ENCODE measurements at places on chromosomes 5 and 9.

GRCh38 chr5:107195890-107196395 lies 474.8 kb downstream of the EFNA5 start:
- H3K4me1 ChIP-seq: no peaks in the 10 kb centered on the region
- H3K4me3 ChIP-seq: no peak overlapping the region
- H3K27ac ChIP-seq: no peak overlapping the region
- no peak for DNase-seq
- H3K27me3 ChIP-seq: no peaks in the 10 kb centered on the region
- no peaks in the 10 kb centered on the region for H3K36me3 ChIP-seq

- no peak overlapping the region for H3K27ac ChIP-seq
- no peak overlapping the region for H3K4me3 ChIP-seq
- H3K27me3 ChIP-seq: no peaks in the 10 kb centered on the region
- H3K4me1 ChIP-seq: no peaks in the 10 kb centered on the region
Measured at GRCh38 chr9:91395106-91395552, 28.5 kb downstream of the NFIL3 start.

- H3K36me3 ChIP-seq: no peaks in the 10 kb centered on the region
- no peaks in the 10 kb centered on the region for H3K27me3 ChIP-seq
- no peak for DNase-seq
Measured at GRCh38 chr5:5295351-5295750, 127.1 kb upstream of the ICE1 start.

DNA sequence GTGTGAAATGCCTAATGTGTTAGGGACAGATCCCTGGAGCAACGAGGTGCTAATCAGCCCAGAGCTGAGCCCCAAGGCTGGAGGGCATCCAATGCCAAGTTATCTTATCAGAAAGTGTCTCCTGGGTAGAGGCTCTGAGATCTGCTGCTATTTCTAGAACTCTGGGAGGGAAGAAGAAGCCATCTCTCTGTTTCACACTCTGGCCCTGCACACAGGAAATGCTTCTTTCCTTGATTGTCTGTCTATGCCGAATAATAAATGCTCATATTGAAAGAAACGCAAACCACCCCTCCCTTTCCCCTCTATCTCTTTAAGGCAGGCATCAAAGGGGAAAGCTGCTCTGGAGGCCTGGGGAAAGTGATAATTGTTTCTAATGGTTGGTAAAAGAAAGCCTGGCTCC lies 166.7 kb downstream of the PAPPA start:
- H3K27ac ChIP-seq: no peak overlapping the region
- no peak overlapping the region for H3K4me3 ChIP-seq
- DNase-seq: no peak
- H3K27me3 ChIP-seq: no peaks in the 10 kb centered on the region

GRCh38 chr5:7910738-7911428 lies 41.9 kb downstream of the MTRR start:
- peaks cover 6% of the 10 kb centered on the region for H3K36me3 ChIP-seq
- no peak for DNase-seq
- H3K27ac ChIP-seq: no peak overlapping the region
- no peaks in the 10 kb centered on the region for H3K27me3 ChIP-seq

GRCh38 chr5:55758714-55759113 lies 20.9 kb downstream of the DDX4 start:
- H3K27ac ChIP-seq: no peak overlapping the region
- H3K4me3 ChIP-seq: no peak overlapping the region
- H3K27me3 ChIP-seq: no peaks in the 10 kb centered on the region
- H3K36me3 ChIP-seq: no peaks in the 10 kb centered on the region
- H3K4me1 ChIP-seq: peaks cover 4% of the 10 kb centered on the region

DNA sequence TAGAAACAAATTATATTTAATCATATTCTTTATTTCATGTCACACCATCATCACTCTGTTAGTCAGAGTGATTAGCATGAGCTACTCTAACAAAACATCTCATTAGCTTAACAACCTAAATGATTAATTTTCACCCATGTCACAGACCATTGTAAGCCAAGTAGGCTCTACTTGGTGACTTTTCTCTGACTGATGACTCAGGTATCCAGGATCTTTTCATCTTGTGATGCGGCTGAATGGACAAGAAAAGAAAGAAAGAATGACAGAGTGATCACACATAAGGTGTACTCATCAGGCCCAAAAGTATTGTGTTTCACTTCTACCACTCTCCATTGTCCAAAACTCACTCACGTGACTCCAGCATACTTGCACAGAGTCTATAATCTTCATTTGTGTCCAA lies 299.3 kb downstream of the ANXA1 start:
- no peak overlapping the region for H3K4me3 ChIP-seq
- DNase-seq: no peak
- no peaks in the 10 kb centered on the region for H3K4me1 ChIP-seq
- H3K27me3 ChIP-seq: no peaks in the 10 kb centered on the region
- H3K27ac ChIP-seq: no peak overlapping the region

- H3K4me1 ChIP-seq: peaks cover 28% of the 10 kb centered on the region
- peak overlapping the region; percentile 30 for H3K27ac ChIP-seq
- no peaks in the 10 kb centered on the region for H3K36me3 ChIP-seq
Measured at GRCh38 chr9:126397056-126397455, 70.4 kb downstream of the MVB12B start.

GRCh38 chr5:100731768-100732167 lies 171.3 kb downstream of the ST8SIA4 start:
- H3K36me3 ChIP-seq: no peaks in the 10 kb centered on the region
- H3K27me3 ChIP-seq: no peaks in the 10 kb centered on the region
- peak overlapping the region; percentile 17 for H3K4me3 ChIP-seq

GRCh38 chr5:36552651-36553393 lies 53.6 kb upstream of the SLC1A3 start:
- no peak for DNase-seq
- H3K4me3 ChIP-seq: no peak overlapping the region
- no peaks in the 10 kb centered on the region for H3K4me1 ChIP-seq
- H3K27ac ChIP-seq: no peak overlapping the region

GRCh38 chr5:65050826-65051498 lies 282.2 kb downstream of the CWC27 start:
- H3K27ac ChIP-seq: no peak overlapping the region
- DNase-seq: no peak
- no peaks in the 10 kb centered on the region for H3K27me3 ChIP-seq
- H3K4me1 ChIP-seq: no peaks in the 10 kb centered on the region

DNA sequence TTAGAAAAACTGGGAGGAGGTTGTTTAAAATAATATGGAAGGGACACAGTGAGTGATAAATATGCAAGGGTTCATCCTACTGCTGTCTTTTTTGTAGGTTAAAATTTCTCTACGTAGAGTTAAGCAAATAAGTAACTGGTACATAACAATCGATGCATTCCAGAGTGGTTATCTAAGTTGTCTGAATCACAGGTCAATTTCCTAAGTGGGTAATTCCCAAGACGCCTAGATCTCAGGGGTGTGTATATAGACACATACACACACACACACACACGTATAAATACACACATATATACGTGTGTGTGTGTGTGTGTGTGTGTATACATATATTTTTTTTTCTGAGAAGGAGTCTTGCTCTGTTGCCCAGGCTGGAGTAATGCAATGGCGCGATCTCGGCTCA lies 22.3 kb downstream of the CAAP1 start:
- DNase-seq: no peak
- H3K4me3 ChIP-seq: no peak overlapping the region
- H3K27ac ChIP-seq: no peak overlapping the region
- no peaks in the 10 kb centered on the region for H3K27me3 ChIP-seq
- H3K4me1 ChIP-seq: no peaks in the 10 kb centered on the region

- DNase-seq: no peak
- H3K27ac ChIP-seq: no peak overlapping the region
- no peaks in the 10 kb centered on the region for H3K36me3 ChIP-seq
- H3K4me1 ChIP-seq: no peaks in the 10 kb centered on the region
- H3K4me3 ChIP-seq: no peak overlapping the region
- no peaks in the 10 kb centered on the region for H3K27me3 ChIP-seq
Measured at GRCh38 chr9:38345851-38346755, 46.4 kb upstream of the ALDH1B1 start.

- no peaks in the 10 kb centered on the region for H3K36me3 ChIP-seq
- no peaks in the 10 kb centered on the region for H3K27me3 ChIP-seq
- H3K4me1 ChIP-seq: peaks cover 20% of the 10 kb centered on the region
- H3K4me3 ChIP-seq: peak overlapping the region; percentile 81
- H3K27ac ChIP-seq: peak overlapping the region; percentile 73
Measured at GRCh38 chr5:150000990-150001659, 586 bp downstream of the HMGXB3 start.

DNA sequence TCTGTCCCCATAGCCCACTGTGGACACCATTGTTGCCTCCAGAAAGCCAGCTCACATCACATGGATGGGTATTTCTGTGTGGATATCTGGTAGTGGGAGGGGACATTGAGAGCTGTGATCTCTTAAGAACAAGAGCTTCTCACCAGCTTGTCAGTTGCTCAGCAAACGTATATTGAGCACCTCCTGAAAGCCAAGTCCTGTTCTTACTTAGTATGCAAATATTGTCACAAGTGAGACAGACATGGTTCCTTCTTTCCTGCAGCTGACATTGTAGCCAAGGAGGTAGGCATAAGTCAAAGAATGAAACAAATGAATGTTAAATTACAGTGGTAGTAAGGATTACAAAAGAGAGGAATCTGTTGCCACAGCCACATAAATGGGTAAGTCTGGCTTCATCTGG lies 3.8 kb downstream of the TCOF1 start:
- DNase-seq: no peak
- H3K36me3 ChIP-seq: peaks cover 41% of the 10 kb centered on the region
- no peak overlapping the region for H3K4me3 ChIP-seq
- H3K27me3 ChIP-seq: no peaks in the 10 kb centered on the region
- H3K27ac ChIP-seq: no peak overlapping the region

DNA sequence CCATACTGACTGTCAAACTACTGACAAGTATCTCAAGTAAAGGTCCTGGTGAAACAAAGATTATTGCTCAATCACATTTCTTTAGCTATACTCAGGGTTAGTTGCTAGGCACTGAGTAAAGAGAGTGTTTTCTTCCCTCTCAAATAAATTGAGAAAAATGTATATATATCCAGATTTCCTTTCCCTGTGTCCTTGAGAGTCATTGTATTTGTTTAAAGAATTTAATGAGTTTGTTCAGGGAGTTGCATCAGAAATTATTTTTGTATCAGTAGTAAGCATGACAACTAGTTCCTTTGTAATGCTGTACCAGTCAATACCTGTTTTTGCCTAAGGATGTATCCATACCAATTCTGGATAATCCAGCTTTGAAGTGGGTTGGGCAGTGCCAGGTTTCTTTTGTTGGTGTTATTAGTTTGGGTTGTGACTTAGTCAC lies 3.2 kb upstream of the ANKHD1 start:
- peaks cover 16% of the 10 kb centered on the region for H3K4me1 ChIP-seq
- no peaks in the 10 kb centered on the region for H3K27me3 ChIP-seq
- no peak overlapping the region for H3K4me3 ChIP-seq
- H3K27ac ChIP-seq: no peak overlapping the region
- no peaks in the 10 kb centered on the region for H3K36me3 ChIP-seq

- H3K27me3 ChIP-seq: no peaks in the 10 kb centered on the region
- no peak overlapping the region for H3K4me3 ChIP-seq
- no peak for DNase-seq
- H3K27ac ChIP-seq: no peak overlapping the region
- H3K36me3 ChIP-seq: no peaks in the 10 kb centered on the region
Measured at GRCh38 chr9:101307051-101307450, 77.8 kb downstream of the BAAT start.

GRCh38 chr5:66829358-66829674 lies 233.1 kb downstream of the MAST4 start:
- no peak for DNase-seq
- no peaks in the 10 kb centered on the region for H3K36me3 ChIP-seq
- peak overlapping the region; percentile 50 for H3K4me3 ChIP-seq
- no peaks in the 10 kb centered on the region for H3K4me1 ChIP-seq
